Panc1 (cell line): ENCODE measurements at places on chromosomes 1 and 21.
A peak's percentile ranks its signal among the peaks of the same experiment; 100 is the strongest.

GRCh38 chr21:39429445-39429844 is 16.1 kb downstream of the LCA5L start:
- DNase-seq: no peak

- DNase-seq: peak; percentile 52
Observed at GRCh38 chr1:175154629-175155472, 37.7 kb downstream of the KIAA0040 start.

DNA sequence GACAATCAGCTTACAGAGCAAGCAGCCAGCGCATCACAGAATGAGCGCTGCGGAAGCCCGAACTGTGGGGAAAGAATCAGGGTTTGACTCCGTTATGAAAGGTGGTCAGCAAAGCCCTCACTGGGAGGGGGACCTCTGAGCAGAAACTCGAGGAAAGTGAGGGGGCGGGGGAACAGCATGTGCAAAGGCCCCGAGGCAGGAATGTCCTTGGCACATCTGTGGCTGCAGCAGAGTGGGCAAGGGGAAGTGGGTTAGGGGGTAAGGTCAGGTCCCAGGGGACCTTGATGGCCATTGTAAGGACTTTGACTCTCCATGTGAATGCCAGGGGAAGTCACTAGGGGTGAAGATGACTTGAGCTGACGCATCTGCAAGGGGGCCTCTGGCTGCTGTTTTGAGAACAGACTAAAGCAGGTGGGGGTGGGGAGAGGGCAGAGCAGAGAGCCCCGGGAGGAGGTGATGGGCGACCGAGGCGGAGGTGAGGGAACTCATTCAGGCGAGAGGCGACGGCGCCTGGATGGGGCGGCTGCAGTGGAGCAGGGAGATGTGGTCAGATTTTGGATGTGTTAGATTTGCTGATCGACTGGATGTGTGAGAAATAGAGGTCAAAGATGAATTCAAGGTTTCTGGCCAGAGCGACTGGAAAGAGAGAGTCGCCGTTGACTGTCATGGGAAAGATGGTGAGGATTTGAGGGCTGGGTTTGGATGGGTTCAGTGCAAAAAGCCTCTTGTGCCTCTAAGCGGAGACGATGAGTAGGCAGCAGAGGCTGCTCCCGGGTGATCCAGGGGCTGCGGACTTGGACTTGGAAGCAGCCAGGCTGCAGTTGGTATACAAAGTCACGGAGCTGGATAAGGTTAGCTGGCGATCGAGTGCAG is 108.0 kb upstream of the ZBTB40 start:
- no peak for DNase-seq

GRCh38 chr1:241924080-241924808 is 33.3 kb upstream of the BECN2 start:
- no peak for DNase-seq

DNA sequence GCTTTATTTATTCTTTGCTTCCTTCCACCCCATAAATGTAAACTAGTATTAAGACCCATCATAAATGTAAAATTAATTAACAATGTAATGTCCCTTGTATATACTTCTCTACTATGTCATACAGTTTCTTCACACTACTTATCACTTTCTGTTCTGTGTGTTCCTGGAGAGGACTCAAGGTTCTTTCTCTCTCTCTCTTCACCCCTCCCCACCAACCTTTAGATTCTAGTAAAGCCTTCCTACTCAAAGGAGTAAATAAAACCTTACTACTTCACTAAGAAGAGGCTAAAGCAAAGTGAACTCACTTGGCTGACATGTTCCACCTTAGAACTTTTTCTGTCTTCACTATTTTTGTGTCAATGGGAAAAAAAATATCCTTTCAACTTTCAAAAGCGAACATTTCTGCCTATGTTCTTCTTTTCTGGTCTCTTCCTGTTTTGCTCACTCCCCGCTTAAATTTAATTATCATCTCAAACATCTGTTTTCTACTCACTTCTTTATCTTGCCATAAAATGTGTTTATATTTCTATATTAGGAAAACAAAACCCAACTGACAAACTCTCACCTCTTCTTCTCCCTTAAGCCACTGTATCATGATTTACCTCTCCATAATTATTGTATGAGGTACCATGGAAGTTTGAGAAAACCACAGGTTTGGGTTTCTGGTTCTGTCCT is 260.3 kb downstream of the DPYD start:
- no peak for DNase-seq

DNA sequence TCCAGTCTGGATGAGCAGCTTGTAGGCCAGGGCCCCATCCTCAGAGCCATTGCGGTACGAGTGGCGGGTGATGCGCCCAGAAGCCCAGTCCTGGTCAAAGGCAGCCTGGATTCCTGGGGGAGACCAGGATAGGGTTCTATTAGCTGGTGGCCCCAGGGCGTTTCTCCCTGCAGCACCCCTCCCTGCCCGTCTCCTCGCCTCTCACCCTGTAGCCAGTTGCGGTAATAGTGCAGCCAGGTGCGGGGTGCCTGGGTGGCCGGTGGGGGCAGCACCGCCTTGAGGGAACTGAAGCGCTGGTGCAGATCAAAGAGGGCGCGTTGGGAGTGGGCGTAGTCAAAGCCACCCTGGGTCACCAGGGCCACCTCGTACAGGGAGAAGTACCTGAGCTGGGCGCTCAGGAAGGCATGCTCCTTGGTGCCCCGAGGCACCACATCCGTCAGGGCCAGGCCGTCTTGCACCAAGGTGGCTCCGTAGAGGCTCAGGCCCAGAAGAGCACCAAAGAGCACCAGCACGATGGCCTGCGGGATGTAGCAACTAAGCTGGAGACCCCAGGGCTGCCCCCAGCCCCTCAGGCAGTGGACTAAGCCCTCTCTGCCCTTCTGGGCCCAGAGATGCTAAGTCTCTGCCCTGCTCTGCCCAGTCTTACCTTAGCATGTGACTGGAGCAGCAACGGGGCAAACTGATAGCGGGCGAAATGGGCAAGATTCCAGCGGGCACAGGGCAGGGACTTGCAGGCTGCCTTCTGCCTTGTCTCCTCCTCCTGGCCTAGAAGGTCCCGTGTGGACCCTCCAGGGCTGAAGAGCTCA is 15.7 kb downstream of the PTCH2 start:
- DNase-seq: no peak

DNA sequence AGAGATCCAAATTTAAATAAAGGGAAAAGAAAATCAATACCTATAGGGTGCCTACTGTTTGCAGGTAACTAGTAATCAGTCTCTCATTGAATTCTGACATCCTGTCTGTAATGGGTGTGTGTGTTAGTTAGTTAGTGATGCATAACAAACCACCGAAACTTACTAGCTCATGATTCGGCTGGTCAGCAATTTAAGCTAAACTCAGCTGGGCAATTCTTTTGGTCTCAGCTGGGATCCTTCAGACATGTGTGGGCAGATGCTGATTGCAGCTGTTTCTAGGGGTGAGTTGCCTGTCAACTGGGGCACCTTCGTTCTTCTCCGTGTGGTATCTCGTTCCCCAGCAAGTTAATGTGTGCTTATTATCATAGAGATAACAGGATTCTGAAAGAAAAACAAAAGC is 40.2 kb upstream of the ZNF124 start:
- no peak for DNase-seq

DNA sequence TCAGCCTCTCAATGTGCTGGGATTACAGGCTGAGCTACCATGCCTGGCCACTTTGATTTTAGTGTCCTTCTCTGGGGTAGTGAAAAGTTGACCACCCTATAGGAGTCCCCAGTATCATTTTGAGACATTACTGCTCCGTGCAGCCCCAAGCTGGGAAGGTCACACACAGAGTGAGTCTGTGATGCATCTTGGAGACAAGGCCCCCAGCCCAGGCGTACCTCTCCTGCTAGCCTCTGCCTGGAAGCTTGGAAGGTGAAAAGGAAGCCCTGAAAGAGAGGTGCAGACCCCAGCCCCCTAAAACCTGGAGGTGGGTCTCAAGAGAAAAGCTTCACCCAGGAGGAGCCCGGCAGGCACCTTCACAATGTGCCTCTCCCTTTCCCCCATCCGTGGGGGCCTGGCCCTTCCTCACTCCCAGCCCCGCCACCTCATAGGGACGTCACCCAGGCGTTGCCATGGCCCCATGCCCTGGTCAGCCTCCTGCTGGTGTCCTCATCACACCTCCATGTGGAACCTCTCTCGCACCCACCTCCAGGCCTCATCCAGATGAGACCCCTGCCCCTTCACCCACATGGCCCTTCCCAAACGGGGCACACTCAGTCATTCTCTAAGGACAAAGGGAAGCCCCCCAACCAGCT is 5.6 kb upstream of the ARF1 start:
- no peak for DNase-seq

GRCh38 chr1:24878775-24879742 is 51.0 kb downstream of the RUNX3 start:
- no peak for DNase-seq

DNA sequence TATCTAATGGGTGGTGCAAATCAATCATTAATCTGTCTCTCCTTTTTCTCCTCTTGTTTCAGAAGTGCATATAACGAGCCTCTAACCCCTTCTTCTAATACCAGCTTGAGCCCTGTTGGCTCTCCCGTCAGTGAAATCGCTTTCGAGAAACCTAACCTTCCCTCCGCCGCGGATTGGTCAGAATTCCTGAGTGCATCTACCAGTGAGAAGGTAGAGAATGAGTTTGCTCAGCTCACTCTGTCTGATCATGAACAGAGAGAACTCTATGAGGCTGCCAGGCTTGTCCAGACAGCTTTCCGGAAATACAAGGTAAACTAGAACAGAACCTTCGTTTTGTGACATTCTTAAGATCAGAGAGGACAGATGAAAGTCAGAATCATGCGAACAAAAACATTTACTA is 25.3 kb upstream of the VAMP3 start:
- DNase-seq: no peak

GRCh38 chr1:244235157-244235556 is 184.1 kb downstream of the ZBTB18 start:
- no peak for DNase-seq

- DNase-seq: no peak
Observed at GRCh38 chr1:2314273-2314802, 77.0 kb downstream of the MORN1 start.

- DNase-seq: no peak
Observed at GRCh38 chr1:43716559-43717281, 9.4 kb downstream of the ST3GAL3 start.

DNA sequence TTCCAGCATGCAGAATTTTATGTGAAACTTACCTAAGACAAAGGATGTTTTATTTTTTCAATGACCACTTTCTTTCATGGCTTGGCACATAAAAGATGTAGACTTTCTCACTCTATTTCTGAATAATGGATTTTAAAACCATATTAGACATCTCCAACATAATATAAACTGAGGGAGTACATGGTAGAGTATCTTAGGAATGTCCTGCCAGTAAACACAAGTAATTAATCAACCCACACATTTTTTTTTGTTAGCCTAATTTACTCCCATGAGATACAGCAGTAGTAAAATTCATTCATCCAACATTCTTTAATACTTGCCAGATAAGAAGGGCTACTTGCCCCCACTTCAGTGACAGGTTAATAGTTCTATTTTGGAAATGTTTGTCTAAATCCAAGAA is 235.4 kb upstream of the ADAMTS5 start:
- no peak for DNase-seq

GRCh38 chr1:236471653-236472052 is 52.1 kb upstream of the LGALS8 start:
- no peak for DNase-seq

- no peak for DNase-seq
Observed at GRCh38 chr1:218412171-218412570, 67.0 kb downstream of the TGFB2 start.

- DNase-seq: no peak
Observed at GRCh38 chr1:159827549-159827948, 876 bp downstream of the SLAMF8 start.

DNA sequence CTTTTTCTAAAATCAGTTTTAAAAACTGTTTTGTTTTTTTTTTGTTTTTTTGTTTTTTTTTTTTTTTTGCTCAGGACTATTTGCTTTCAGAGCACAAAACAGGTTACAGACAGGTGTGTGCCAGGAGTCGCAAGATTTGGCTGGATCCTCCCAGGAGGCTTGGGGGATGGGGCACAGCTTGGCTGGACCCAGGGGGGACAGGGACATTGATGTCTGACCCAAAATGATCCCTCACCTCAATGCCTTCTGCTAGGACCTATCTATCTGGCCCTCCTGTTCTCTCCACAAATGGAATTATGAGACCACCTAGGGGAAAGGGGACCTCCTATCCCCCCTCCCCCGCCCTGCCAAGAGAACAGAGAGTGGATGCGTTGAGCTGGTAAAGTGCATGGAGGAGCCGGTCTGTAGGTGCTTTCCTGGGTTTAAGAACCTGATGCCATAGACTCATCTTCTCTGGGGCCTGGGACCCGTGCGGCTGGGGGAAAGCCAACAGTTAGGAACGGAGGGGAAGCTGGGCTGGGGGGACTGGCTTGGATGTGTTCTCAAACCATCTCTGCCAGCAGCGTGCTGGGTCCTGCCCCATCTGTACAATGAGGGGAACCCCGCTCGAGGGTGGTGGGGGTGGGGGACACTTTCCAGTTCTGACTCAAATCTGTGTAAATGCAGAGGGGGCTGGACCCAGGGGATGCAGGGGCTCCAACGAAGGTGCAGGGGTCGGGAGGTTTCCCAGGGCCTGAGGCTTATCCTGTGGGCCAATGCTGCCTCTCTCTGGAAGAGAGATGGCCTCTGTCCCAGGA is 28.9 kb downstream of the RUNX3 start:
- DNase-seq: no peak

DNA sequence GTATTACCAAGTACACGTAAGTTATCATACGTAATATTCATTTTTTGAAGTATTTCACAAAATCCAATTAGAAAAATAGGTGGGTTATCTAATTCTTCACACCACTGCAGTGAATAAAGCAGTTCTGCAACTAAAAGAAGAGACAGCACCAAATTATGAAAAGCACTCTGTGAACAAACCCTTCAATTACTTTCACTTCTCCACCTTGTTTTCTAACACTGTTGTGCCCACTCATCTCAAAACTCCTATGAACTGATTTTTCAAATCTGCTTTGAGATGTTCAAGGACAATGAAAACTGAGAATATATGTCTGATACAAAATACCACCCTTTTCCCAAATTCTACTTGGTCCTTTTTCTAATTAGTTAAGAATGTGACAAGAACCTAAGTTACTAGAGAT is 39.4 kb downstream of the LTN1 start:
- no peak for DNase-seq

DNA sequence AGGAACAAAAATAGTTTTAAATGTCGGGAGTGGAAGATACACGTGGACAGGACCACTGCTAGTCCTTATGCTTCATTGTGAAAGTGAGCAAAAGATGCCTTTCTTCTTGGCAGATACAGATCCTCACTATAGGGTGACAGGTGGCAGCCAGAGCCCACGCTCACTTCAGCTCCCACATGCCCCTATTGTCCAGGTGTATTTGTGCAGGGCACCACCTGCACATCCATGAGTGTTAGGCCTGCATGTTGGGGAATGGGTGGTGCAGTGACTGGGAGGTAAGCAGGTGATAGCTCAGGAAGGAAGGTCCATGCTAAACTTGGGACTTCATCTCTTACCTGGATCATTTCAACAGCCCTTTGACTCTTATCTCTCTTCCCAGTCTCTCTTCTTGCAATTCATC is 27.4 kb downstream of the SLC5A9 start:
- DNase-seq: no peak

- DNase-seq: no peak
Observed at GRCh38 chr21:33870768-33871167, 44.8 kb downstream of the ATP5PO start.

- DNase-seq: no peak
Observed at GRCh38 chr1:168555508-168556046, 11.8 kb upstream of the XCL2 start.
